ENCODE measurements at places on chromosomes 7 and 10. TPM values are rescaled to one million over a fixed set of nuclear protein-coding genes. Genes with fewer than 3 reads are reported as not detected.

Gene PLEKHA1
- total RNA-seq, result 6.9 TPM

Gene CRHR2
- total RNA-seq, result not detected

Gene CALHM1
- total RNA-seq, result not detected

Gene MKI67
- 29.0 TPM for total RNA-seq

Measured in A172 (cell line).